ENCODE measurements at places on chromosomes 11 and 22.
A peak's percentile ranks its signal among the peaks of the same experiment; 100 is the strongest.

GRCh38 chr22:24247011-24247507, 2.2 kb upstream of the GGT5 start:
- DNase-seq: no peak

DNA sequence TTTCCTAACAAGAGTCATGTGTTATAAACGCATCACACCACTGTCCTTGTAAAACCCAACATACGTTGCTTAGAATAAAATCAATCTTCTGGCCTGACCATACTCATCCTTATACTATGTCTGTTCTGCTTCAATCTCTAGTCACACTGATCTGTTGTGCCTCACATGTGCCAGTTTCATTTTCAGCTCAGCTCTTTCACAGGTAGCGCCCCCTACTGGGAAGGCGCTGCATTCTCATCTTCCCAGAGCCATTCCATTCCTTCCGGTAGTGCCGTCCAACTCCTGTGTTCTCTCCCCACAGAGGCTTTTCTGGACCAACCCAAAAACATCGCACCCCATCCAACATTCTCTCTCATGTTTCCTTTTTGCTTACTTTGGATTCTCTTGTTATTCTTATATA, 22.2 kb downstream of the CASP5 start:
- DNase-seq: peak; percentile 36

GRCh38 chr11:107301878-107302277, 155.7 kb downstream of the CWF19L2 start:
- DNase-seq: no peak

DNA sequence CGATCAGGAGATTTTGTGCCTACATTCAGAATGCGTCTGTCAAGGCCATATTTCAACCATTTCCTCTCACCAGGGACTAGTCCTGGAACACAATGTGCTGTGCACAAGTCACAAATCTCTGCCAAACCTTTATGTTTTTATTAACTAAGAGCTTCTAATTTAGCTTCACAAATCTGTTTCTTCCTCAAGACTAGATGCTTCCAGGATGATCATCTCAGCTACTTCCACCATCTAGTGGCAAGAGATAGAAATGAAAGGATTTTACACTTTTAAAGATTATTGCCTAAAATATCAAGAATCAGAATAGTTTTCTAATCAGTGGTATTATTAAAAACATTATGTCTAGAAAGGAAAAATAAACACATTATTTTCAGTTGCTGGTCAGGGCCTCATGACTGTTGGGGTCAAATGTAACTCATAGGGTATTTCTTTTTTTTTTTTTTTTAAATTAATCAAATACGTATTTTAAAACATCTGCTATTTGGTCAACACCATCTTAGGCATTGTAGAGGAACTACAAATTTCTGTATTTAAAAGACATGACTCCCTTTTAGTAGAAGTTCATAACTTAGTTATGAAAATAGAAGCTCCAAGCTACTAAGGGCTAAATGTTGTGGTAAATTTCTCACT, 1102.6 kb downstream of the DLG2 start:
- no peak for DNase-seq

GRCh38 chr22:35558031-35558430, 17.4 kb downstream of the RASD2 start:
- DNase-seq: no peak

DNA sequence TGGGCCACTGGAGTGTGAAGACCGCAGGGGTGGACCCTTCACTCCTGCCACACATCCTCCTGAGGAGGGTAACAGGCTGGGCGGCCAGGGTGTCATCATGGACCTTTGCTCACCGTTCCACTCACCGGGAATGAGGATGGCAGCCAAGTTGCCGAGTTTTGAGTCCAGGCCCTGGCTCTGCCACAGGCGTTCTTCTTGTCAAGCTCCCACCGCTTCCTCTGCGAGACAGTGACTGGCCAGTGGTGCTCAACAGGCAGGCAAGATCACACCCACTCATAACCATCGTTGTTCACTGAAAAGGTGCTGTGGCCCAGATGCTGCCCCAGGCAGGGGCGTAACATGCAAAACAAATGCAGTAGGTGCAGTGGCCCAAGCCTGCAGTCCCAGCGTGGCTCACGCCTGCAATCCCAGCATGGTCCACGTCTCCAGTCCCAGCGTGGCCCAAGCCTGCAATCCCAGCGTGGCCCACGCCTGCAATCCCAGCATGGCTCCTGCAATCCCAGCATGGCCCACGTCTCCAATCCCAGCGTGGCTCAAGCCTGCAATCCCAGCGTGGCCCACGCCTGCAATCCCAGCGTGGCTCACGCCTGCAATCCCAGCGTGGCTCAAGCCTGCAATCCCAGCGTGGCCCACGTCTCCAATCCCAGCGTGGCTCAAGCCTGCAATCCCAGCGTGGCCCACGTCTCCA, 5.0 kb upstream of the PANX2 start:
- no peak for DNase-seq

- DNase-seq: no peak
Measured at GRCh38 chr11:31361743-31362142, 7.8 kb downstream of the DCDC1 start.

Data from suppressor macrophage treated with lipopolysaccharide for 4 hours (primary cell).